Activated CD4-positive, alpha-beta T cell treated with anti-CD3 and anti-CD28 coated beads, Interleukin-2, amount 10 ng/mL, durations not matched to agents 24 days and 14 days (primary cell): ENCODE measurements at places on chromosomes 16 and 17. TPM values are rescaled to one million over a fixed set of nuclear protein-coding genes. Genes with fewer than 3 reads are reported as not detected.
A peak's percentile ranks its signal among the peaks of the same experiment; 100 is the strongest.

Gene ENDOV
- total RNA-seq, result 16.3 and 16.4 TPM in 2 replicates

Gene ORC6
- total RNA-seq, result 64.3 and 66.3 TPM in 2 replicates

DNA sequence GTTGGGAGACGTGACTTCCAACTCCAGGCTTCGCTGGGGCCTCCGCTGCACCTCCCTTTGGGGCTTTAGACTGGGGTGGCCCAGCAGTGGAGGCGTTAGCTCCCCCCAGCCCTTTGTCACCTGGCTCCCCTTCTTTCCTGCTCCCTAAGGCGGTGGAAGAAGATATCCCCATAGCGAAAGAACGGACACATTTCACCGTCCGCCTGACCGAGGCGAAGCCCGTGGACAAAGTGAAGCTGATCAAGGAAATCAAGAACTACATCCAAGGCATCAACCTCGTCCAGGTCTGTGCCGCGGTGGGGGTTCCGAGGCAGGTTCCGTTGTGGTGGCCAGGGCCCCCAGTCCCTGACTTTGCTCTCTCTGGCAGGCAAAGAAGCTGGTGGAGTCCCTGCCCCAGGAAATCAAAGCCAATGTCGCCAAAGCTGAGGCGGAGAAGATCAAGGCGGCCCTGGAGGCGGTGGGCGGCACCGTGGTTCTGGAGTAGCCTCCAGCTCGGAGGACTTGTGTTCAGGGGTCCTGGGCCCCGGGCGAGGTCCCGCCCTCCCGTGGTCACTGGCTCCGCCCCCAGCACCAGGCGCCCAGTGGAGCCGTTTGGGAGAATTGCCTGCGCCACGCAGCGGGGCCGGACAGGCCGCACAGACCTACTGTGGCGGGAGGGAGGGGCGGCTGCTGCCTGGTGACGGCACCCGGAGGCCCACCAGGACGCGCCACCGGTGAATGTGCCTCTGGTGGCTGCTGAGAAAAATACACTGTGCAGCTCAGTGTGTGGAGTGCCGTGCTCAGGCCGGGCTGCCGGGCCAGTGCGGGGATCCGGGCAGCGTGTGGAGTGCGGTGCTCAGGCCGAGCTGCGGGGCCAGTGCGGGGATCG is 3.8 kb downstream of the MRPL12 start:
- peak; percentile 58 for DNase-seq

- DNase-seq, result no peak
Measured at GRCh38 chr16:11025120-11025531, 80.8 kb downstream of the CLEC16A start.

GRCh38 chr16:66154801-66155200 is 211.7 kb upstream of the CDH5 start:
- no peak for DNase-seq
